Activated T-cell treated with anti-CD3 and anti-CD28 coated beads for 1 hour (primary cell): ENCODE measurements at places on chromosomes 5 and 9.

- DNase-seq: no peak
Observed at GRCh38 chr9:88007291-88007650, 32.9 kb upstream of the CDK20 start.

GRCh38 chr5:83354958-83355357 lies 116.6 kb upstream of the VCAN start:
- DNase-seq: no peak

DNA sequence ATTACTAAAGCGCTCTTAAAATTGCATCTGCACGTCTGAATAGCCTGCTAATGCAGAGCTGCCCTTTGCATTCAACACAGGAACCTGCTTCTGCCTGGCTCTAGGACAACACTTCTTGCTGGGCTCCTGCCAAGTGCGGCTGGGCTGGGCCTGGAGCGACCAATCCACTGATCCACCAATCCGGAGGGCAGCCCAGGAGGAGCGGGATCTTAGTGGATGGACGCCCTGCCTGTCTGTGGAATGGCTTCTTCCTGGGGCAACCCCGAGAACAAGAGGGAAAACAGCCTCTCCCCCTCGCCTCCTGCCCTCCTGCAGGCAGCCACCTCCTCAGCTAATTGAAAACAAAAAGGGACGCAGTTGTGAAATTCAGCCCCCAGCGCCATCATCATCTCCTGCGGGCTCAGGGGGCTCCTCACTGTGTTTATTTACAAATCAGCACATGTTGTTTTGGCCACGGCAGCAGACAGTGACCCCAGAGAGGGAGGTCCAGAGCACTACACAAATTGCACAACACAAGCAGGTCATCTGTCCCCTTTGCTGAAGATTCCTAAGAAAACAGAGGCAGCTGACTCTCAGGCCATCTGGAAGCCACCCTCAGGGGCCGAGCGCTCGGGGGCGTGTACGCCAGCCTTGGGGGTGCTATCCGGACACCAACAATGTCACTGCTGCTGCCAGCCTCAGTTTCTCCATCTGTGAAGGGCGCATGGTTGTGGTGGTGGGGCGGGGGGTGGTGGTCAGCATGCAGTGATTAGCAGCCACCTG lies 57.3 kb downstream of the GADD45G start:
- DNase-seq: no peak

DNA sequence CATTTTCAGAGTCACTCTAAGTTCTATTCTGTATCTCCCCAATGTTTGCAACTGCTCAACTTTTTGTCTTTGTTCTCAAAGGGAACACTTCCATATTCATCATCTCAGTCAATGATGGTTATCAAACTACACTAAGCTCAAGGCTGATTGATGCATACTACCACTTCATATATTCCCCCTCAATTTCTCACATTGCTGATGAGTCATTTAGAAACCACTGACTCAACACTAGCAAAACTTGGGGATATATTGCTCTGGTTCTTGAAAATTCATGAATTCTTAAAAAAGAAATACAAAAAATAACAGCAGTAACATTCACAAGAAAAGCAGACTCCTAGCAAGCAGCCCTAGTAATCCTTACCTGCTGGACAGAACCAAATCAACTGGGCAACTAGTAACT lies 52.2 kb downstream of the ABHD17B start:
- DNase-seq: no peak

DNA sequence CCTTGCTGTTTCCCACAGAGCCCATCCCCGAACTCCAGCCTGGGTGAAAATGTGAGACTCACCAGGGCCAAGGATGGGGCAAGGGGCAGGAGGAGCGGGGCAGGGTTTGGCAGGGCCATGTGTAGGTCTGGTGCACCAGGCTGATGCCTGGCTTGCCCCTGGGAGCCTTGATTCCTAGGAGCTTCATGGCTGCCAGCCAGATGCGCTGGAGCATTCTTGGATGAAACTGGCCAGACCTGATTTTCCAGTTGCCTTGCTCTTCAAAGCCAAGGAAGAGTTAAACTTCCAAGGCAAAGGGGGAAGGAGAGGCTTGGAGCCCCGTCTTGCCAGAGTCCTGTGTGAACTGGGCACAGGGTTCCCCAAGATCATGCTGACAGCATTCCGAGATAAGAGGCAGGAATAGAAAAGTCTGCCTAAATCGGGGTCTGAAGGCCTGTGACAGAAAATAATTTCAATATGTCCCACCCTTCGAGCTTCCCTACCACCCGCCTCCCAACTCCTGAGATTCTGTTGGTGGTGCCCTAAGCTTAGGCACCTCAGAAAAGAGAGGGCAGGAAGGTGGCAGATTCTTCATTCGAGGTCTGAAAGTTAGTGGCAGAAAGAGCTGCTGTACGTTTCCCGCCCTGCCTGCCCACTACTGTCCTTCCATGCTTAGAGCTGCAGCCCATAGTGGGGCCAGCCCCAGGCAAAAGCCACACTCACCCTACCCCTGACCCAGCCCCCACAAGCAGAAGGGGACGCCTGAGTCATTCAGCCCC lies 20.4 kb downstream of the FAT2 start:
- DNase-seq: no peak

GRCh38 chr5:880816-881550 lies 11.6 kb downstream of the BRD9 start:
- no peak for DNase-seq

DNA sequence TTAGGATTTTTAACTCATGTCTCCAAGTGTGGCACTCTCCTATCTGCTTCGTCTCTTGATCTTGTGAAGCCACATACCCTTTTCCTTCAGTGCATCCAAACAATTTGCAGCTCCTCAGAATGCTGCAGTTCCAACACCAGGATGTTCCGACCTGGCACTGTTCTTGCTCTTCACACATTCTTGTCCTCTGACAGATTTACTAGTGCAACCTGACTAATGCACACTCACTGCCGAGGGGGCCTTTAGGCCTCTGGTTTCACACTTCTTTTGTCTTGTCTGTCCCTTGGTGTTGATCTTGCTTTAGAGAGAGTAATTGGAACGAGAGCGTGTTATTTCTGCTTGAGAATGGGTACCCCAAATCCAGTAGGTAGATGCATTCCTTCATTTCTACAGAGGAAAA lies 15.0 kb downstream of the ARHGAP26 start:
- no peak for DNase-seq

GRCh38 chr9:137355761-137356365 lies 53.8 kb upstream of the NRARP start:
- no peak for DNase-seq
